ENCODE measurements at places on chromosomes 2 and 18.

GRCh38 chr18:7177116-7177744 lies 53.7 kb upstream of the LRRC30 start:
- no peak for DNase-seq

GRCh38 chr2:86697551-86698104 lies 22.5 kb upstream of the RMND5A start:
- no peak for DNase-seq

DNA sequence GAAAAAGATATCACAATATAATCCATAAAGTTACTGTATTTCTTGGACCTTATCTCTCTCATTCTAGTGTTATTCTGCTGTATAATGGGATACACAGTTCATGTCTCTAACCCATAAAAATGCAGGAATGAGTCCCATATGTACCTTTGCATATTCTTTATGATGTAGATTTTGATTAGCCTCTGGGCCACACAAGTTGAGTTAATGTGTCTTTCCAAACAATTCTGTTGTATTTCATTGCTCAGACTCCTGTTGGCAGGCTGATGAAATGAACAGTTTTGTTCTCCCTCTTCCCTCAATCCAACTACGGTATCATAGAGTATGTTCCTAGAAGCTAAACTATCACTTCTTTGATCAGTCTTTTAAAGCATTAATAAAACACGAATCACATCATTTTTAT lies 113.2 kb upstream of the SATB2 start:
- DNase-seq, result no peak

DNA sequence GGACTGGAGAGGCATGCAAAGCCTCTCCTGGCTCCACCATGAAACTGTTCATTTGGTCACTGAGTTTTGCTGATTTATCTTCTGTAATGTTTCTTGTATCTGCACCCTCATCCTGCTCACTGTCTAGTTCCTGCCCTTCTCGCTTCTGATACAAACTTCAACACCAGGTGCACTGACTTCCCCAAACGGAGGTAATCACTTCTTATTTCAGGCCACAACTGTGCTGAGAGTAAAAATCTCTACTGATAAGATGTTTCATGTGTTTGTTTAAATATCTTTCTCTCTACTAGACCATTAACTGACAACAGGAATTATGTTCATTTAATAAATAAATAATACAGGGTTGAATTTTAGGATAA lies 10.9 kb upstream of the NT5C1B start:
- DNase-seq, result no peak

DNA sequence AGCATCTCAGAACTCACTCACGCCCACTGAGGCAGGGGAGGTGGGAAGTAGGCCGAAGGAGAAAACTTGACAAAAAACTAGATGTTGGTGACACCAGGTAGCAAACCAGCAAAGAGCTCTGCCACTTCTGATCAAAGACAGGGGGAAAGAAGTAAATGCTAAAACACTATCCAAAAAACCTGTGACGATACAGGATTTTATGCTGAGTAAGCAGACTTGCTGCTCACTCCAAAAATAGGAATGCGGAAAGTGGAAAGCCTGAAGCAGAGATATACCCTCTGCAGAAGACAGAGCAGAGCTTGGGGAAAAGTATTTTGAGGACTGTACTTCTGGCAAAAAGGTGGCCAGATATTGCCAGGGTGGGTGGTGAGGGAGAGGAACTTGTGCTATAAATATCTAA lies 73.3 kb upstream of the YPEL5 start:
- DNase-seq, result no peak

DNA sequence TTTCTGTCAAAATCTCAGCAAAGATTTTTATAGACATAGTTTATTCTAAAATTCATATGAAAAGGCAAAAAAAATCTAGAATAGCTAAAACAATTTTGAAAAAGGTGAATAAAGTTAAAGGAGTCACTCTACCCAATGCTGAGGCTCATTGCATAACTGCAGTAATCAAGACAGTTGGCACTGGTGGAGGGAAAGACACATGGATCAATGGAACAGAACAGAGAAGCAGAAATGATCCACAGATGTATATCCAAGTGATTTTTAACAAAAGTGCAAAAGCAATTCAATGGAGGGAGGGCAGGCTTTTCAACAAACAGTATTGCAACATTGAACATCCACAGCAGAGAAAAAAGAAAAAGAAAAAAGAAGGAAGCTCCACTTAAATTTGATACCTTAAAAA lies 162.8 kb downstream of the RBM43 start:
- no peak for DNase-seq

DNA sequence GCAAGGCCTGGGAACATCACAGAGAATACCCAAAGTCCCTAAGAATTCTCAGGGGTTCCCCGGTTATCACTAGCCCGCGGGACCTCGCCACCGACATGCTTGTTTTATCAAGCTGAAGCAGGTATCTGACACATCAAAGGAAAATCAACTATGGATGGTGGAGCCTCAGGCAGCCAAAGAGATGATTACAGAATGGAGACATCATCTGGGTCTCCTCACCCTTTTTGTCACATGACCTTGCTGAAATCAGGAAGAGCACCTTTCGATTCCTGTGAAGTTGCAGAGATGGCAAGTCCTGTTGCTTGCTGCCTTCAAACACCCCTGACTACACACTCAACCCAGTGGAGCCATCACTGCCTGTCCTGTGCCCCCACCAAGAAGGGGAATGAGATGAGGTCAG lies 19.2 kb upstream of the CAB39 start:
- DNase-seq, result no peak

DNA sequence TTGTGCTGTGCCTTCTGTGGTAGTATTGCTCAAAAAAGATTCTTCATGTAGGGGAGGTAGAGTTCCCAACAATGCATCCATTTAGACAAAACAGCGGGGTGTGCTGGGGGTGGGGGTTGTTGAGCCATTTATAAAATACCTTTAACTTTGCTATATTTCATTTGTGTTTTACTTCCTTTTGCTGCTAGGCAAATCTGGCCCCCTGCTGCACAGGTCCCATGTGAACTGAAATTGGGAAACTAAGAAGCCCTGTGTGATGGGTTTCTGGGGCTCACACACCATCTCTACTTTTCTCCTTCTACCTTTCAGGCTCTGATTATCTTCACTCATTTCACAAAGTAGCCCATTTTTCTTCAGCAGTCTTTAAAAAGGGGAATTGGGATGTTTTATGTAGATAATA lies 52.7 kb upstream of the ITGA4 start:
- DNase-seq, result no peak

GRCh38 chr2:234300391-234300925 lies 196.4 kb downstream of the ARL4C start:
- no peak for DNase-seq

GRCh38 chr18:55819448-55819847 lies 231.5 kb upstream of the TCF4 start:
- DNase-seq, result no peak

DNA sequence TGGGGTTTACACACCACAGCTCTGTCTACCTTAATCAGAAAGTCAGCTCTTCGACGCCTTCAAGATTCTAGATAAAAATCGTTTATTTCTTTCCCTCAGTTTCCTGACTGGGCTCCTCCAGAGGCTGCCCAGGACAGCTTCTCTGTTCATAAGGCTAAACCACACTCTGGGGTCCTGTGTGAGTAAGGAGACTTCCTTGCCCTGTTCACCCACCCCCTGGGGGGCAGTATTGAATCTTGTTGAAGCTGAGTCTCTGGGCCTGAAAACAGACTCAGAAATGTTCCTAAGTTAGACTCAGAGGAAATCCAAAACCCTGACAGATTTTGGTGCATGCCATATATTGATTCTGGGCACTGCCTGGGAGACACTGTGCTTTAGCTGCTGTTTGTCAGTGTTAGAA lies 43.0 kb downstream of the G6PC2 start:
- DNase-seq, result no peak

- DNase-seq, result no peak
Observed at GRCh38 chr2:118097657-118098056, 9.4 kb downstream of the INSIG2 start.

GRCh38 chr2:215401896-215402379 lies 33.9 kb downstream of the FN1 start:
- no peak for DNase-seq

DNA sequence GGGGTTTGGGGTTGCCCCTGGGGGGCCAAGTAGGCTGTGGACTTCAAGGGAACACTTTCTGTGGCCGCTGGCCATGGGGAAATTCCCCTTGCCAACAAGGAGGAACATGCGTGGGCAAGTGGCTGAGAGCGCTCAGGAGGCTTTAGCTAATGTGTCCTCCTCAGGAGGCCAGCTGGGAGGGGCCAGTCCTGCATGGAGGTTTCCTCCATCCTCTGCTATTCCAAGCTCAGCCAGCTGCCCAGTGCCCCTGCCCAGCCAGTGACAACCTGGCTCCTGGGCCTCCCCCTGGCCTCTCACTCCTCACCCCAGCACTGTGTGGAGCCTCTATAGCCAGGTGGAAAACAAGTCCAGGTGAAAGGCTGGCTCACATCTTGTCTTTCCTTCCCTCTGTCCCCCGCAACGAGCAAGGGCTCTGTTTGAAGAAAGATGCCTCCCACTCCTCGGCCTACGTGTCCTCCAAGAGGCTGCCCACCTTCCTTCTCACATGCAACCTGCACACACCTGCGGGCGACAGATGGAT lies 64.4 kb upstream of the DAPL1 start:
- DNase-seq, result no peak

DNA sequence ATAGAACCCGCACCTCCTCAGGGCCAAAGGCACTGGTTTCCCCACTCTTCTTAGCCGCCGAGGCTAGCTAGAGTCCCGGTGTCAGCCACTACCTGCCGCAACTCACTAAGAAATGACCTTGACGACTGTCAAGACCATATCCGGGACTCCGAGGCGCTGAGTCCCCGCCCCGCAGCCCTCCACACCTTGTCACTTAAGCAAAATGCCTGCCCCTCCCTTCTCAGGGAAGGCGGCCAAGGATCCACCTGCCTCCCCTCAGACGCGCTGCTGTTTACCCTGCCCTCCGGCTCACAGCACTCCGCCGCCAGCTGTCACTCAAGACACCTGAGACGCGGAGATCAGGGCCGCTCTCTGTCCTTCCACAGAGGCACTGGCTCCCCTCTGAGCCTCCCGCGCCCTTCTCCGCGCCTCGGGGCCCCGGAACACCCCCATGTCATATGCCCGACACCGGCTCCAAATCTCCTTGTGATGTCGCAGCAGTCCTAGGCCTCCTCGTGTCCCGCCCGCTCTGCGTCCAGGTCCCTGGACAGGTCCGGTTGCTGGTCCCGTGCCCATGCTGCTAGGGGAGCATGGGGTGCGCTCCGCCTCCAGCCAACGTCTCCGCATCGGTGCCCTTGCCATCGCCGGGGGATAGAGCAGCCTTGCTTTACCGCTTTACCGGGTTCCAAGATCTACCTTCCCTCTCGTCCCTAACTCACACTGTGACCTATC lies 32.5 kb upstream of the REG3G start:
- DNase-seq, result no peak

- no peak for DNase-seq
Observed at GRCh38 chr2:128284037-128284441, 34.6 kb downstream of the HS6ST1 start.

GRCh38 chr18:77133051-77133834 lies 660 bp upstream of the MBP start:
- no peak for DNase-seq

DNA sequence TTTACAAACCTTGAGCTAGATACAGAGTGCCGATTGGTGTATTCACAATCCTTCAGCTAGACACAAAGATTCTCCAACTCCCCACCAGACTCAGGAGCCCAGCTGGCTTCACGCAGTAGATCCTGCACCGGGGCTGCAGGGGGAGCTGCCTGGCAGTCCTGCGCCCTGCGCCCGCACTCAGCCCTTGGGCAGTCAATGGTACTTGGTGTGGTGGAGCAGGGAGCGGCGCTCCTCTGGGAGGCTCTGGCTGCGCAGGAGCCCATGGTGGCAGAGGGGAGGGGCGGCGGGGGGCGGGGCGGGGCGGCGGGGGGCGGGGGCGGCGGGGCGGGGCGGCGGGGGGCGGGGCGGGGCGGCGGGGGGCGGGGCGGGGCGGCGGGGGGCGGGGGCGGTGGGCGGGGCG lies 923.4 kb downstream of the SOCS6 start:
- no peak for DNase-seq

GRCh38 chr18:11215216-11215615 lies 65.8 kb upstream of the PIEZO2 start:
- no peak for DNase-seq

- DNase-seq, result no peak
Observed at GRCh38 chr18:63131106-63131958, 188.2 kb downstream of the BCL2 start.

GRCh38 chr2:68980956-68981355 lies 6.5 kb downstream of the GKN1 start:
- DNase-seq, result no peak

- DNase-seq, result no peak
Observed at GRCh38 chr18:49934457-49934856, 121.1 kb upstream of the ACAA2 start.

GRCh38 chr2:196263181-196263747 lies 91.9 kb upstream of the STK17B start:
- DNase-seq, result no peak

DNA sequence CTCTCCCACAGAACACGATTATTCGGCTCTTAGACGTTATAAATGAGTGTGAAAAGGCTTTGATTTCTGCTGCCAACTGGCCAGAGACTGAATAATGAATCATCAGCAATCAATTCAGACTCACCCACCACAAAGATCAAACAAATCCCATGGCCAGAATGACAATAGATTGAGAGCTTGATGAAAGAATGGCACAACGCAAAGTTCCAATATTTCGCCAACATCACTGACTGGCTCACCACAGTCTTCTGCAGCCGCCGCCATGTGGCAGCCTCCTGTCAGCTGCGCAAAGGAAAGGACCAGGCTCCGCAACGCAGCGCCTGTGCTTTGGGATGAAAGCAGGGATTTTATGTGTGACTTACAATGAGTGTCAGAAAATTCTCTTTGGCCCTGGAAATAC lies 104.4 kb upstream of the SOX11 start:
- DNase-seq, result no peak

DNA sequence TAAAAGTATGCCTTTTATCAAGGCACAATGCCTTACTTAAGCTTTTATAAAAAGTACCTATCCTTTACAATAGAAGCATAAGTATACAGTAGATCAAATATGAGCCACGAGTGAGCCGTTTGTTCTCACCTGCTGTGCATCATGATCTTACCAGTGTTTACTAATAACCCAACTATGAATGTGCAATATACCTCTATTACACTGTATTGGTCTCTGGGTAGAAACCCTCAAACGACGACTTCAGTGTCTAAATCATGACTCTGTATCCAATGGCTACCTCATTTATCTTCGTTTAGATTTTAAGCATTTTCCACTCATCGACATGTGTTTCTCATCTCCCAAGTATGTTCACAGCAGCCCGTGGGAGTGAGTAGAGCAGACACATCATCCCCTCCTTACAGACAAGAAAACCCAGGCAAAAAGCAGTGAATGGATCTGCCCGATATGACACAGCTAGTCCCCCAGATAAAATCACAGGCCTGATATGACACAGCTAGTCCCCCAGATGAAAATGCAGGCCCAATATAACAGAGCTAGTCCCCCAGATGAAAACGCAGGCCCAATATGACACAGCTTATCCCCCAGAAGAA lies 279.8 kb downstream of the TNS1 start:
- DNase-seq, result no peak

- DNase-seq, result no peak
Observed at GRCh38 chr2:179051250-179051649, 1.3 kb upstream of the CCDC141 start.
